Stimulated activated CD8-positive, alpha-beta memory T cell treated with anti-CD3 and anti-CD28 coated beads, Interleukin-4, amount 100 ng/mL, for 4 hours (primary cell): ENCODE measurements at places on chromosomes 2 and 18.

GRCh38 chr2:126828491-126828890 lies 70.2 kb upstream of the TEX51 start:
- DNase-seq: no peak

- no peak for DNase-seq
These were observed 319.6 kb downstream of the PIK3C3 start for GRCh38 chr18:42274488-42275137.

DNA sequence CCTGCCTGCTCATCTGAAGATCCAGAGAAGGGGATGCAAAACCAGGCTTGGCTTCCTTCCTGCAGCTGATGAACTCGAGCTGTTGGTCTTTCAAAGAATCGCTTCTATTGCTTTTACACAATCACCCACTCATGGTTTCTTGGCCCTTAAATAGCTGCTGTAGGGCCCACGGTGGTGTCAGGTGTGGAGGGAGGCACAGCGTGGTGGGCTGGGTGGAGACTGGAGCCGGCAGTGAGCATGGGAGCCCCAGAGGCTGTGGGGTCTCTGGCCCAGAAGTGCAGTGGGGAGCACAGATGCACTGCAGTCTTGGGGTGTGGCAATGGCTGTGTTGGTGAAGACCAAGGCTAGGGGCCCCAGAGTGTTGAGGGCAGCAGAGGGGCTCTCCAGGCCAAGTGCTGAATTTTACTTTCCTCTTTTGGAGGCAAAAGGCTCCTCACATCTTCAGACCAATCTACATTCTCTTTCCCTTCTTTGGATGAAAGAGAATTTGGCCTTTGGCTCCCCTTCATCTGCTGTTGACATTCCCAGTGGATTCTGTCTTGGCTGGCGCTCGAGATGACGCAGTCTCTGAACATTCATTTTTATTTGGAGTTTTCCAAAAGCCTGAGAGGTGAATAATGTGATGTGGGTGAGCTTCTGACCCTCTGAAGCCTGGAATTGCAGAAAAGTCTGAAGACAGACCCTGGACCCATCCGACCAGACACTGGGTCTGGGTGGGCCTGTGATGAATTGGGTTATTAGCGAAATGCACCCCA lies 70.1 kb upstream of the ASB18 start:
- no peak for DNase-seq

GRCh38 chr2:231720292-231720986 lies 12.1 kb downstream of the PTMA start:
- DNase-seq: no peak

GRCh38 chr18:31723639-31723989 lies 37.1 kb downstream of the SLC25A52 start:
- DNase-seq: no peak

GRCh38 chr2:86482034-86482433 lies 40.9 kb downstream of the KDM3A start:
- no peak for DNase-seq

DNA sequence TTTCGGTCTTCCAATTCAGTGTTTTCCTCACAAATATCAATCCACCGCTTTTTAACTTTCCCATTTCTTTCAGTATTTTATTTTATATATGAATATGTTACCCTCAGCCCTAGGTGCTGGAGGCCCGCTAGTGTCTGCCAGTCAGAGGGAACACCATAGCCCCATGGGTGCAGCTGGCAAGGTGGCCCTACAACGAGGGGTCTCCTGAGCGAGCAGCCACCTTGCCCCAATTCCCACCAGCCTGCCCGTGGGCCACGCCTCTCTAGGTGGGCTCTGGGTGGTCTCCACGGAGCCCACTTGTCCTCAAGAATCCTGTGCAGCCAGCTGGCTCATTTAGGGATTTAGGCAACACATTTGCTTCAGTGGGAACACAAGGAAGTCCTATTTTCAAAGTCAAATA lies 72.5 kb upstream of the RGPD5 start:
- DNase-seq: no peak

DNA sequence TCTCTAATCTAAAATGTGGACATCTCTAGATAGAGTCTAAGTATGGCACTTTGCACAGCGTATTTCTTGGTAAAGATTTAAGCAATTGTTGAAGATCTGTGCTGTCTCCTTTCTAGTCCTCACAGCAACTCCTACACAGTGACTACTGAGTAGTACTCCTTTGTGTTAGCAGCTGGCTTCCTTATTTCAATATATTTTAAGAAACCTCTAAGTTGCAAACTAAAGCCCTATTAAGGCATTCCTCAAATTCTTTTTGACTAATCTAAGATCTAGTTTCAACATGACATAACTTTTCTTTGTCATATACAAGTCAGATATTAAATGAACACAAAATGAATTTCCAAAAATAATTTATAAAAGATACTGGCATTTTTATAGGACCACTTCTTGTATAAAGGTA lies 121.8 kb upstream of the DNAJC10 start:
- no peak for DNase-seq

DNA sequence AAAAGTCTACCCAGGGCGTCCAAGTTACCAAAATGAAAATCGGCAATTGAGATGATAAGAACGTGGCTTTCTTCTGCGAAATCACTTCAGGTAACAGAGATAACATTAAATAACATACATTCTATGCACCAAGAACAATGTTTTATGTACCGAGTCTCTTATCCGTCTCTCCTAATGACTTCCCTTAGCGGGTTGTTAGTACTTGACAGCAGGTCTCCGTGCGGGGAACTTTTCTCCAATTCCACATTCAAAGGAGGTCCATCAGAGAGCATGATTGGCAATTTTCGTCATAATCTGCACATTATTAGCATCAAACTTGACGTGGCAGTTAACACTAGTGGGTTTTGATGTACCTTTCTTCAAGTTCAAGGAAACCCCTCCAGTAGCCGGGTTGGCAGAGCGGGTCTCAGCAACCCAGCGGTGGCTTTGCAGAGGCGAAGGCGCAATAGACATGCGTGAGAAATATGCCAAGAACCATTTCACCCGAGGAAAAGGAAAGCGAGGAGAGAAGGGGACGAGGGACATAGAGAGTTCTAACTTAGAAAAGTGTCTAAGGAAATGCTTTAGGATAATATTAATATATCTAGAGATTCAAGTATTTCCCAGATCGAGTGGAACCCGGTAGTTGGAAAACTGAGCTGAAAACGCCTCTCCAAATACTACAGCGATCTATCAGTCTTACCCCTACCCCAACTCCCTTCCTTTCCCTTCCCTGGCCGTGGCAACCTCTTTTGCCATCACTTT lies 5.0 kb downstream of the EVX2 start:
- no peak for DNase-seq

- DNase-seq: no peak
These were observed 15.3 kb downstream of the CYTIP start for GRCh38 chr2:157428500-157429175.

DNA sequence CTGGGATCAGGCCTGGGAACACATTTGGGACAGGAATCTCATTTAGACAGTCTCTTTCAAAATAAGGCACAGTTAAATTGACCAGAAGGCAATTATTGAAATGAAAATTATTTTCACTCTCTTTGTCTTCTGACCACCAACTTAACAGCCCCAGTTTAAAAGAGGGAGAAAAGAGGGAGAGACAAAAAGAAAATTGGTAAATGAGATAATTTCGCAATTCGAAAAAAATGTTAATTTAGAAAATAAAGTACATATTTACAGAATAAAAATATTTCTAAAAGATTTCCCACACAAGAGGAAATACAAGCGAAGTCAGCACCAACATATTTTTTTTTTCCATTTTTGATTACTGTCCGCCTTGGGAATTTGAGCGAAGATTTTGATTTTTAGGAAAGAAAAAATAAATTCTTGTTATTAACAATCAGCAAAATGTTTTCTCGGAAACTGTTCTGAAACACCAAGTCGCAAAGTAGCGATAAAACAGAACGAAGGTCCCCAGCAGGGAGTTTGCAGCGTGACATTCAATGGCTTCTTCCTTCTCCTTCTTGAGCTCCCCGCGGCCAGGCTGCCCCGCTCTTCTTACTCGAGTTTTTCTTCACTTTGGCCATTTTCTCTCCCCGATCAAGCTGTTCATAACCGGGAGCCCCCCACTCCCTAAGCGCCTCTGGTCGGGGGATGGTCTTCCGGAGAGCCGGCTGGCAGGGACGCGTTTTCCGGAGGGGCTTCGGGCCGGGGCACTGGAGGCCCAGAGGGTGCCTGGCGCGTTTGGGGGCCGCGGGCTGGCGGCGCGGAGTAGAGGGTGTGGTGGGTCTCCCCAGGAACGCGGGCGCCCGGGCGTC lies 5.0 kb downstream of the SP9 start:
- no peak for DNase-seq

DNA sequence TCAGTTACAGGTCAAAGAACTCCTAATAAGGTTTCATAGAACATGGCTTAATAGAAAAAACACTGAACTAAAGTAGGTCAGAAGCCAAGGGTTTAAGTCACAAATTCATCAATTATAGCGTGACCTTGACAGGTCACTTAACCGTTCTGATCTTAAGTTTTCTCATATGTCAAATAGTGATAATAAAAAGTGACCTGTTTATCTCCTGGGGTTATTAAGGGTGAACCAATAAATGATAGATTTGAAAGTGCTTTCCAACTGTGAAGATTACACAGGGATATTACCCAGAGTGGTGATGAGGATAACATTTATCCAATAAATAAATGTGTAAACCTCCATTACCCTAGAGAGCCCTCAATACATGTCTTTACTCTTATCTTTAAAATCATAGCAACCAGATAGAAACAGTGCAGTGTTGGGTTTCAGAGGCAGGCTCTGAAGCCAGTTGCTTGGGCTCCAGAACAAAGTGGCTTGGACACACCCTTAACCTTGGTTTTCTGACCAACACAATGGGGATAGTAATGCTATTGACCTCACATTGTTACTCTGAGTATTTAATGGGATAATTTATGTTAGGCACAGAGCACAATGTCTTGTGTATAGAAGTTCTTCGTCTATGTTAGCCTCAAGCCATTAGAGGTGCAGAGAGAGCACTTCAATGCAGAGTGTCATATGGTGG lies 48.6 kb downstream of the KLHL14 start:
- DNase-seq: no peak

DNA sequence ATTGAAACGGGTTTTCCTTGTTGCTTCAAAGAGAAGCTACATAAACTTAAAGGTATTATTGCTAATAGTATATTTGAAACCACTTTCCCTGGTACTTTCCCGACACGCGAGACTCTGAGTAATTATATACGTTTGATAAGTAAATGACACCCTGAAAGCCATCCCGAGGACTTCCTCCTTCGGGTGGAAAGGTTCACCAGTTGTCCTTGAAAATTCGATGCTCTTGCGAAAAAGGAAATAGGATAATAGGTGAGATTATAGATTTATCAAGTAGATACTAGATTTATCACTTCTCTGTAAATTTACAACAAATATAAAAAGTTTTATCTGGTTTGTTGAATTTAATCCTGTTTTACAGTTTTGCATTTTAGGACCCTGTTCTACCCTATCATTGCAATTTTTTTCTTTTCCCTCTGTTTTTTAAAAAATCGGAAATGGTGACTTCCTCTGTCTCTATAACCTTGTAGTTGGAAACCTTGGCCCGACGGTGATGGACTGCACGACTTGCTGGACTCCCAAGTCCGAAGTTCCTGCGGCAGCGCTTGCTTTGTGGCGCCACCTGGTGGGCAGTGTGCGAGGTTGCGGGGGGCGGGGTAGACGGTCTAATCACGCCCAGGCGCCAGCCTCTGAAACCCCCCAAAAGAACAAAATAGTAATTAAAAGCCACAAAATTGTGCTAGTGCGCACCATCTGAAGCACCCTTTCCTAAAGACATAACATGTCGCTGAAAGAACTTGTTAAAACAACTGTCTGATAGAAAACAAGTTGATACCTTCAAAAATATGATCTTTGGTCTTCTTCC lies 972 bp upstream of the DLX2 start:
- DNase-seq: peak; percentile 54

- no peak for DNase-seq
These were observed 367.4 kb downstream of the FBXO15 start for GRCh38 chr18:73780218-73780617.

- DNase-seq: no peak
These were observed 63.8 kb downstream of the GREB1 start for GRCh38 chr2:11597538-11598225.

GRCh38 chr18:32469691-32470459 lies 807 bp downstream of the GAREM1 start:
- DNase-seq: no peak

- no peak for DNase-seq
These were observed 526 bp downstream of the PRKRA start for GRCh38 chr2:178450524-178450773.

DNA sequence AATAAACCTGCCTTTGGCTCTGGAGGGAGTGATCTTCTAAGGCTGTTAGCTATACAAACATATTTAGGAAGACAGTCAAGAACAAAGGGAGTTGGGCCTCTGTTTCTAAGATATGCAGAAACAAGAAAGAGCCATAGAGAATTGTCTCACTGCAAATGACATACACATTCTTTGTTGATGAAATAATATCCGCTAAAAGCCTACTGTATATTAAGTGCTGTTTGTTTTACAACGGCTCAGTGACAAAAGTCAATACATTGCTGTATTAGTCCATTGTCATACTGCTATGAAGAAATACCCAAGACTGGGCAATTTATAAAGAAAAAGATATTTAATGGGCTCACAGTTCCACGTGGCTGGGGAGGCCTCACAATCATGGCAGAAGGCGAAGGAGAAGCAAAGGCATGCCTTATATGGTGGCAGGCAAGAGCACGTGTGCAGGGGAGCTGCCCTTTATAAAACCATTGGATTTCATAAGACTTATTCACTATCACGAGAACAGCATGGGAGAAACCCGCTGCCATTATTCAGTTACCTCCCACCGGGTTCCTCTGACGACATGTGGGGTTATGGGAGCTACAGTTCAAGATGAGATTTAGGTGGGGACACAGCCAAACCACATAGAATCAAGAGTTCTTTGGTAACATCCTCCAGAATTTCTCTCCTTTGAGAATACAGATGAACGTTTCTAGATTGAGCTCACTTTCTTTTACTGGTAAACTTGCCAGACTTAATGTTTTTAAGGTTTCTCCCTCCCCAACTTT lies 157.8 kb downstream of the PIK3C3 start:
- no peak for DNase-seq

DNA sequence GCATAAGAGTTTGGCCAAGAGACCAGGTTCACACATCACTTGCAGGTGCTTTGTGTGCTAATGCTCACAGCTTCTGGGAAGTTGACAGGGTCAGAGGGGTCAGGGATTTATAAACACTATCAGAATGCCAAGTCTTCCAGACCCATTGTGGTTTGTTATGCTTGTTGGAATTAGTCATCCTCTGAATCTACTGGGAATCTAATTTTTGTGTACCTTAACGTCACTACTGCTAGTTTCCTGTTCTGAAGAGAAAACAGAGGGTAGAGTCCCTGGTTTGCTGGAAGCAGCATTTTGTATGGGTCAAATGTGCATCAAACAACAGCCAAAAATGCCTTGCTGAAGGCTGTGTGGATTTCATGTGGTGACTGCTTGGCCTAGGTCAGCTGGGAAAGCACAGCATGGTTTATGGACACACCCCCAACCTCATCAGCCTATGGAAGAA lies 33.3 kb downstream of the ANTXR1 start:
- DNase-seq: no peak
